ENCODE measurements at places on chromosomes 4 and X.

- DNase-seq: no peak
Measured at GRCh38 chrX:104935581-104935980, 284.9 kb downstream of the TEX13A start.

- DNase-seq: no peak
Measured at GRCh38 chrX:125326599-125326998, 6.9 kb downstream of the TEX13C start.

- DNase-seq: peak; percentile 13
Measured at GRCh38 chrX:123961268-123962005, at the start of gene STAG2. STAG2 (plus strand) TSS chrX:123961706; CDS start chrX:124022628, 60,922 bp downstream.

- no peak for DNase-seq
Measured at GRCh38 chr4:94390804-94391410, 48.3 kb upstream of the HPGDS start.

DNA sequence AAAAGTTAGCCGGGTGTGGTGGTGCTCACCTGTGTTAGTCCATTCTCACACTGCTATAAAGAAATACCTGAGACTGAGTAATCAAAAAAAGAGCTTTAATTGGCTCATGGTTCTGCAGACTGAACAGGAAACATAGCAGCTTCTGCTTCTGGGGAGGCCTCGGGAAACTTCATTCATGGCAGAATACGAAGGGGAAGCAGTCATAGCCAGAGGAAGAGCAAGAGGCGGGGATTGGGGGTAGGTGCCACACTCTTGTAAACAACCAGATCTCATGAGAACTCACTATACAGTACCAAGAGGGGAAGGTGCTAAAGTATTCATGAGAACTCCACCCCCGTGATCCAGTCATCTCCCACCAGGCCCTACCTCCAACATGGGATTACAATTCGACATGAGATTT, 64.1 kb downstream of the BEND4 start:
- DNase-seq: no peak

DNA sequence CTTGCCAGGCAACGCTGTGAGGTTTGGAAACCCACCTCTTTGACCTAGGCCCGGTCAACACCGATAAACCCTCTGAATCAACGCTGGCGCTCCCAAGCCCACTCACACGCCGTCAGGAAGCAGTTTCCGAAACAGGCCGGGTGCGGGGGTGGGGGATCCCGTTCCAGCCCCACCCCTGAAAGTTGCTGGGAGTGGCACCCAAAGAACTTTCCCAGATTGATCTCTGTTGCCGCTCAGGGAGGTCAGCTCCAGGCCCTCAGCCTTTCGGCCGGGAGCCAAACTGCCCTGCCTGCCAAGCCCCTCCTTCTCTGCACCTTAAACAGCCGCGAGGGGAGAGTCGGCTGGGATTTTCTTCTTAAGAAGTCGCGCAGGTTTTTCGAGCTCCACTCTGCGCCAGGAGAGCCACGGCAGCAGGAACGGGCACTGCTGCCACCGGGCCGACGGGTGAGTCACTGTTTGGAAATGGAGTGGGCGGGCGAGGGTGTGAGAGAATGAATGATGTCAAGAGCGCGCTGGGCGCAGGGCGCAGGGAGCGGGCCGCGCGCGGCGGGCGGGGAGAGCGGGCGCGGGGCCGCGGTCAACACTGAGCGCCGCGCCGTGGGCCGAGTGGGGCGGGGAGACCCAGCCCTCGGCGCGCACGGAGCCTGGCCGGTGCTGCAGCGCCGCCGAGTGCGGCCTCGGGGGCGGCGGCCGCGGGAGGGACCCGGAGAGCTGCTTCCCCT, at the start of gene SGMS2:
TSS of gene SGMS2 (plus strand) at position 583 of the 722 bp plus-strand sequence. CDS start 70,622 bp downstream, outside the sequence.
- peak; percentile 49 for DNase-seq
